ENCODE measurements at places on chromosomes 7 and 10.

DNA sequence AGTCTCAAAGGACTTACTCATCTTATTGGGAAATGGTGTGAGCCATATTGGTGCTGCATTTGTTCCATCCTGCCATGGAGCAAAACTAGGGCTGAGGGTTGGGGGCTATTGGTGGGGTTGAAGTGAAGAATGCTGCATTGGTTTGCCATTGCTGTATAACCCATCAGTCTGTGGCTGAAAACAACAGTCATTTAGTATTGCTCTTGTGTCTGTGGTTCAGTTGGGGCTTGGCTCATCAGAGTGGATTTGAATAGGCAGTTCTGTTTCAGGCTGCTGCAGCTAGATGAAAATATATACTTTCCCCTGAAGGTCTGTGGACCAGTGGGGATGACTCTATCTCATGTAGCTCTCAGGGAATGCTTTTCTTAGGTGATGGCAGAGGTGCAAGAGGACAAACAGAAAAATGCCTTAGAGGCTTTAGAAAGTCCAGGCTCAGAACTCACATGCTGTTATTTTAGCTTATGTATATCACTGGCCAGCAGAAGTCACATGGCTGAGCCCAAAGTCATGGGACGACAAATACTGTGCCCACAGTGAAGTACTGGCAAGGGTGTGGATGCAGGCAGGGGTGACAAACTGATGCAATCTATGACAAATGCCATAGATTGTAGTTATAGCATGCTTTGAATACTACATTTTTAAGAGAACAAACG, 15.2 kb upstream of the EXOC6 start:
- no peak for DNase-seq

- DNase-seq: no peak
Observed at GRCh38 chr7:155303897-155304296, 6.2 kb downstream of the INSIG1 start.

- DNase-seq: no peak
Observed at GRCh38 chr7:31059551-31059950, 7.4 kb downstream of the ADCYAP1R1 start.

DNA sequence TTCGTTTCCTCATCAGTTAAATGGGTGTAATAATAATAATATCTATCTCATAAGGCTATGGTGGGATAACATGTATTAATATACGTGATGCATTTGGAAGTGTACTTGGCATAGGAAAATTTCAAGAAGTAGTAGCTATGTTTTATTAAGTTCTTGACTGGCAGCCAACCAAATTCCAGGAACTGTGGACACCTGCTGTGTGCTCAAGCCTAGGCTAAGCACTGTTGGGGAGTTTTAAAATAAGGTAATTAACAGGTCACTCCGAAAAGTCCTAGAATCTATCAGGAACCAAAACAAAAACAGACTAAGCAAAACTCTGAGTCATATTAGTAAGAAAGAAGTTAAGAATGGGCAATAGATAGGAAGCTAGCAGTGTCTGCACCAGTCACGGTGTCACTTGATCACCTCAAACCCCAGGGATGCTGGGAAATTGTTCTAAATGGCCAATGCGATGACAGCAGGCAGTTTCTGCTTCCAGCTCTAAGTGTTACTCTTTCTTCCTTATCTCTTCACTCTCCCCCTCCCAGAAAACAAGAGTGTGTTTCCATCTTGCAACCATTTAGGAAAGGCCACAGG, 92.0 kb upstream of the GDF10 start:
- DNase-seq: no peak

GRCh38 chr7:135459951-135460567, 49.8 kb downstream of the CNOT4 start:
- no peak for DNase-seq

GRCh38 chr7:37255327-37255944, 193.2 kb downstream of the ELMO1 start:
- DNase-seq: no peak
